Activated CD4-positive, alpha-beta T cell treated with anti-CD3 and anti-CD28 coated beads, Interleukin-2, amount 10 ng/mL, durations not matched to agents 24 days and 14 days (primary cell): ENCODE measurements at places on chromosomes 13 and 19. TPM values are rescaled to one million over a fixed set of nuclear protein-coding genes. Genes with fewer than 3 reads are reported as not detected.

The RNF225 gene
- 0.54 and 1.1 TPM in 2 replicates for total RNA-seq

The IL27RA gene
- total RNA-seq = 81.6 and 86.4 TPM in 2 replicates

The ZNF439 gene
- total RNA-seq = 3.3 and 3.9 TPM in 2 replicates

The CNMD gene
- total RNA-seq = not detected in 2 replicates

The PPM1N gene
- 1.3 and 1.9 TPM in 2 replicates for total RNA-seq

The CGB8 gene
- total RNA-seq = not detected in 2 replicates

The ZNF28 gene
- total RNA-seq = 18.0 TPM in 2 replicates

The FXYD7 gene
- 0.23 TPM in 1 of 2 replicates, not detected in the other for total RNA-seq

DNA sequence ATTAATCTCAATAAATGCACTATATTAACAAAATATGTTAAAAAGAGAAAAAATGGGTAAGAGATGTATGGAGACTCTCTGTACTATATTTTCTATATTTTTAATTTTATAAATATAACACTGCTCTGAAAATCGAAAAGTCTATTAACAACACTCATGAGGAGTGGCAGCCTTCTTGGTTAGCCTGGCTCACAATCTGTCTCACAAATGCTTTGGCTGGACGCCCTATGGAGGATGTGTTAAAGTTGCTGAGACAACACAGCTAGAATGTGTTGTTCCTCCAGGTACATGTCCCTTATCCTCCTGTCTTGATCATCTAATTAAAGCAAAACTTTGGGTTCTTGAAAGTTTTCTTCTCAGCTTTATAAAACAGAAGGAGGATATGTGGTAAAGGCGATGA lies 396.6 kb upstream of the PCDH20 start:
- DNase-seq = no peak

- no peak for DNase-seq
These were observed 51.9 kb upstream of the C1QTNF9 start for GRCh38 chr13:24257497-24257896.

DNA sequence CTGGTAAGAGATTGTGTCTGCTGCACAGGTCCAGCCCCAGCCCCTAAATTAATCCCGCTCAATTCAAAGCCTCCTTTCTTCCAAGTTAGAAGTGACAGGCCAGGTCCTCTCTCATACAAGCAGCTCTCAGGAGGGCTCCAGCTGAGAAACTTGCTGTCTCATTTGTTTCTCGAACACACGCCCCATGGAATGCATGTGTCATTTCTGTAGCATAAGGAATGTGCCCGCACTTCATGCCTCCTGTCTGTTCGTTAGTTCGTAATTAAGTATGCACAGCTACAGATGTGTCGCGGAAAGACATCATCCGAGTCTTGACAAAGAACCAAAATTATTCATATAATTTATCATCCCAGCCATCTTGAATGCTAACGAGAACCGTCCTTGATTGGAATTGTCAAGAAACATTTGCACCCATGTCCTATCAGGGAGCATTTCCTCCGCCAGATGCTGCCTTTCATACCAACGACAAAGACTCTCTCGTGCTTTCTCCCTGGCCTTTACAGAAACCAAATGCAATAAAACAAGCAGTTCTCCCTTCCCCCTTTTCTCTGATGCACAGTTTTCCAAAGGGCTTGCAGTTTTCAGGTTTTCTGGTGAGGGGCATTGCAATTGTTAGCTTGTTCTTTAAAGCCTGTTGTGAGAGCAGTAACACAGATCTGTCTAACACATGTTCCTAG lies 133.5 kb downstream of the UQCRFS1 start:
- DNase-seq = no peak

GRCh38 chr19:52099497-52100138 lies 4.1 kb upstream of the ZNF841 start:
- DNase-seq = no peak

GRCh38 chr13:48783181-48783630 lies 129.5 kb downstream of the CYSLTR2 start:
- no peak for DNase-seq

DNA sequence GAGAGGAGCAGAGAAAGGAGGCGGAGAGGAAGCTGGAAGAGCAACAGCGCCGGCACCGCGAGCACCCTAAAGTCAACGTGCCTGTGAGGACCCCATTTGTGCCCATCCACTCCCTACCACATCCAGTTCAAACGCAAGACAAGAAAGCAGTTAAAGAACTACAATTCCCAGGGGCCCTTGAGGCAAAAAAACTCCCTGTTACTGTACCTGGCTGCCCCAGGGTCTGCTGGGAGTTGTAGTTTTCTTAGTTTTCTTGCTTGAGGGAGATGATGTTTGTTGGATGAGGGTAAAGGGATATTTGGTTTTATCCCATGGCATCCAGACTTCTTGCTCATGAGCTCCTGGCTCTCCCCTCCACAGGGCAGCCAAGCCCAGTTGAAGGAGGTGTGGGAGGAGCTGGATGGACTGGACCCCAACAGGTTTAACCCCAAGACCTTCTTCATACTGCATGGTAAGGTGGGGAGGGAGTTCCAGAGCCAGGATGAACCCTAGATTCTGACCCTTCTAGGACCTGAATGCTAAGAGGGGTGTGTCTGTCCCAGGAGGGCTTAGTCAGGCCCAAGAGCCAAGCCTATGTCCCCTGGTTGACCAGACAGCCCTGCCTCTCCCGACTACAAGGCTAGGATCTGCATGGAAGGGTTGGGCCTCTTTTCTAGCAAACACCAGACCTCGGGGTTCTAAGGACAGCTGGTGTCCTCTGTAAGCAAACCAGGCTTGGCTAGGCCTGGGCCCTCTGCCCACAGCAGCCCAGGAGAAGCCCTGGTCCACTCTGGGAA lies 13.2 kb downstream of the NUCB1 start:
- DNase-seq = peak; percentile 74

GRCh38 chr19:4098493-4098892 lies 25.4 kb downstream of the MAP2K2 start:
- DNase-seq = no peak

DNA sequence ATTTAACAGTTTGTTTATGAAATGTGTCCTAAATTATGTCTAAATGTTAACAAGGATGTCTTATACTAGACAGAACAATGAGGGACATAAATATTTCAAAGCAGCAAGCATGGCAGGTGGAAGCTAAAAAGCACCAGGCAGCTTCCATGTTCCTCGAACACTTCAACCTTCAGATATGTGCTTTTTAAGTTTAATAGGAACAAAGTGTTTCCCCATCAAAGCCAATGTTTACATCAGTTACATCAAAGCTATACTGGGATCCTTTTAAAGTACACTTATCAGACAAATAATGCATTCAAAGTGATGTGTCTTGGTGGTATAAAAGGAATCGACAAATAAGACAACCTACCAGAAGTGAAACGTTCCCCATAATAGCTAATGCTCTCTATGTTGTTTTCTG lies 2841.1 kb upstream of the PCDH20 start:
- DNase-seq = no peak

DNA sequence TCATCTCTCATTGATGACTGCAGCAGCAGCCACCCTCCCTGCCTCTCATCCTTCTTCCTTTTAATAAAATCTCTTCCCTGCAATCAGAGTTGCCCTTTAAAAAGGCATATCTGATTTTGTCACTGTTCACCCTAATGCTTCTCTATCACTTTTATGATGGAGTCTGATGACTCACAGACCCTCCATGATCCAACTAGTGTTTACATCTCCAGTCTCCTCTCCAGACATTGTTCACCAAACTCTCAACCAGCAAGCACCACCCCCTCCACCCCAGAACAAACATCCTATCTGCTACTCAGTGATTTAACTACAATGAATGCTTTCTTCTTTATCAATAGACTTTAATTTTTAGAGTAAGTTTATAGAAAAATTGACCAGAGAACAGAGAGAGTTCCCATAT lies 59.5 kb downstream of the TNFSF11 start:
- no peak for DNase-seq

DNA sequence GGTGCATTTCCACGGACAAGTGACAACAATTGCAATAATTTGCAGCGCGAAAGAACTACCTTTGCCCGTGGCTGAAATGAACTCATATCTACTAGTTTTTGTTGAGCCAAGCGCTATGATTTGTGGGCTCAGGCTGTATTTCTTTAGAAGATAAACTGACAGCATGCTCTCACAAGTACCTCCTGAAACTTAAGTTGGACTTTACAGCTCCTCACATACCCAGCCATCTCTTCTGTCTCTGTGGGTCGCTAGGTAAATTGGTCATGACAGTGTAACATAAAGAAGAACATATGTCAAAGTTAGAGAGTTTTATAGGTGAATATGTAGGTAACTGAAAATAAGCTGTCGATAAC lies 839 bp downstream of the COG6 start:
- DNase-seq = no peak

GRCh38 chr13:27170516-27171243 lies 931 bp downstream of the USP12 start:
- peak; percentile 78 for DNase-seq

- DNase-seq = no peak
These were observed 158.0 kb downstream of the DLEU7 start for GRCh38 chr13:50685491-50685890.

- no peak for DNase-seq
These were observed 23.2 kb upstream of the TTYH1 start for GRCh38 chr19:54392105-54392504.

DNA sequence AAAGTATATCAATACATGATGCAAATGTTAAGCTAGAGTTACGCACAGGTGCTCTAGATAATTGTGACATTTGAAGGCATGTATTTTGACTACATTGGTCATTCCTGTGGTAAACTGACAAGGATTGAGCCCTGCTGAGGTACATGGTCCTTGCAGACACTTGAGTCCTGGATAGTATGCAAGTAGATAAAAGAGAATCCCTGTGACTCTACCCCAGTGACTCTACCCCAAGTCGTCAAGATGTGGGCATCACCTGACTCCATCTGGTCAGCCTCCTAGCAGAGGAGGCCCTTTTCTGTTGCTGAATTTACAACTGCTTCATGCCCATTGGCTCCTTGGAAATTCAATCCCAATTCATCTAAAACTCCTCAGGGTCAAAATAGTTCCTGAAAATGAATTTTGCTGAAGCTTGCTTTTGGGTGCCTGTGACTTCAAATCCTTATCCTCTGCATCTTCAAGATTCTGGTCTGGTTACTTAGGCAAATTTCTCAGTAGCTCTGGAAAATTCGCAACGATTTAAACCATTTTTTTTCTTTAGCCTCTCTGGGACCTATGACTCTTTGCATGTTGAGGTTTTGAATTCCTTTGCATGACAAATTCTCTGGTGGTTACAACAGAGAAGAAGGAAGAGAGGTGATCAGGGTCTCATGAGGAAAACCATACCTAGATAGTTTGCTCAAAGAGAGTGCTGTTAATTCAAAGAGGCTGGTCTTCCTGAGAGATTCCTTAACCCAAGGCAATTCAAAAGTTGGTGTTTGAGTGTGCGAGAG lies 422.1 kb downstream of the FGF9 start:
- DNase-seq = no peak

DNA sequence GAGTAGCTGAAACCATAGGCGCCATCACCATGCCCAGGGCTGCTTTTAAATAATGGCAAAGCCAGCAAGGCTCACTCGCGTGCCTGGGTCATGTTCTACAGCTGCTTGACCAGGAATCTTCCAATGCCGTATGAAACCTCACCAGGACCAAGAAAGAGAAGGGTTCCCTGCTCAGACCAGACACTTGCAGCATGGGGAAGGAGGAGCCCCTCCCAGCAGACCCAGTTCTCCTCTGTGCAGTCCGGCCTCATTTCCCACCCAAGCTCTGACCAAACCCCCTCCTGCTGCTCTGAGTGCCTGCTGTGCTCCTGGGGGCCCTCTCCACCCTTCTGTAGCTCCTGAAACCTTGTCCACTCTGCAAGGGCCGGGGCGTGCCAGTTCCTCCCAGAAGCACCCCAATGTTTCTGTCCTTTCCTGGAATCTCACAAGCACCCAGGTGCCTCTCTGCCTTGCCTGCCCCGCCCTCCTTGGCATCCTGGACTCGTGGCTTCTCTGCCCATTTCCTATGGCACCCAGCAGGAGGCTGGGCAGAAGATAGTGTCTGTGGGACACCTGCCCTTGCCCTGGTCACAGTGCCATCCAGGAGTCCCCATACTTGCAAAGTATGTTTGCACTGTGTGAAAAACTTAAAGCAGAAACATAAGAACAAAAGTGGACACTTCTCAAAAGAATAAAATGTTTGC lies 6.8 kb upstream of the SLC7A9 start:
- DNase-seq = no peak

DNA sequence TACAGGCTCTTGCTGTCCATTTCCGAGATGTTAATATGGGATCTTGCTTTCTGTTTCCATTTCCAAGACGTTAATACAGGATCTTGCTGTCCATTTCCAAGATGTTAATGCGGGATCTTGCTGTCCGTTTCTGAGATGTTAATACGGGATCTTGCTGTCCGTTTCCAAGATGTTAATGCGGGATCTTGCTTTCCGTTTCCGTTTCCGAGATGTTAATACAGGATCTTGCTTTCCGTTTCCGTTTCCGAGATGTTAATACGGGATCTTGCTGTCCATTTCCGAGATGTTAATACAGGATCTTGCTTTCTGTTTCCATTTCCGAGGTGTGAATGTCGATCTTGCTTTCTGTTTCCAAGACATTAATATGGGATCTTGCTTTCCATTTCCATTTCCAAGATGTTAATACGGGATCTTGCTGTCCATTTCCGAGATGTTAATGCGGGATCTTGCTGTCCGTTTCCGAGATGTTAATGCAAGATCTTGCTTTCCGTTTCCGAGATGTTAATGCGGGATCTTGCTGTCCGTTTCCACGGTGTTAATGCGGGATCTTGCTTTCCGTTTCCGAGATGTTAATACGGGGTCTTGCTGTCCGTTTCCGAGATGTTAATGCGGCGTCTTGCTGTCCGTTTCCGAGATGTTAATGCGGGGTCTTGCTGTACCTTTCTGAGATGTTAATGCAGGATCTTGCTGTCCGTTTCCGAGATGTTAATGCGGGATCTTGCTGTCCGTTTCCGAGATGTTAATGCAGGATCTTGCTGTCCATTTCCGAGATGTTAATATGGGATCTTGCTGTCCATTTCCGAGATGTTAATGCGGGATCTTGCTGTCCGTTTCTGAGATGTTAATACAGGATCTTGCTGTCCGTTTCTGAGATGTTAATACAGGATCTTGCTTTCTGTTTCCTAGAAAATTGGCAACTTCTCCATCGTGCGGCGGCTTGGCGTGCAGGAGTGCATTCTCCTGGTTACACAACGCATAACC lies 38.3 kb downstream of the PEX11G start:
- DNase-seq = no peak

GRCh38 chr19:35170359-35171061 lies 16.0 kb downstream of the FXYD5 start:
- DNase-seq = no peak

GRCh38 chr19:3007975-3008374 lies 21.1 kb downstream of the TLE2 start:
- DNase-seq = no peak
